G401 (cell line): ENCODE measurements at places on chromosomes 13 and 19. TPM values are rescaled to one million over a fixed set of nuclear protein-coding genes. Genes with fewer than 3 reads are reported as not detected.

- peak; percentile 5 for DNase-seq
Observed at GRCh38 chr13:106083620-106084350, 451.7 kb downstream of the EFNB2 start.

DNA sequence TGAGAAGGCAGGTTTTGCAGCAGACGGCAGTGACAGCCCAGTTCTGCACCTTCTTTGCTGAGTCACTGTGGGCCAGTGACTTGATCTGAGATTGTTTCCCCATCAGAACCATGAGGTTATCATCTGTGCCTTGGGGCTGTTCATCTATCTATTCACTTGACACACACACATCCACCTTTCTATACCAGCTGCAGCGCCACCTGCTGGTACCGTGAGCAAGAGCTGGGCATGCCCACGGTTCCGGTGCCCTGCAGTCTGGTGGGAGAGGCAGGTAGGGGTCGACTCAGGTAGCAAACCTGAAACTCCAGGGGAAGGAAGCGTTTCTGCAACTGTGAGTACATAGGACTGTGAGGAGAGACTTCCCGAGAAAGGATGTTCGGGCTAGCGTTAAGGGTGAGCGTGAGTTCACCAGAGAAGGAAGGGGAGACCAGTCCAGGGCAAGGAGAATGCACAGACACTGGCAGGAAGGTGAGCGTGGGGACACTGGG, 7.5 kb upstream of the LIN7B start:
- DNase-seq: peak; percentile 74

GRCh38 chr13:105732806-105733529, 802.5 kb downstream of the EFNB2 start:
- DNase-seq: no peak

- DNase-seq: no peak
Observed at GRCh38 chr19:38182536-38183210, 41.3 kb downstream of the DPF1 start.

GRCh38 chr13:21796775-21797514, 126.1 kb downstream of the FGF9 start:
- no peak for DNase-seq

GRCh38 chr13:85828094-85828684, 29.0 kb upstream of the SLITRK6 start:
- peak; percentile 29 for DNase-seq

DNA sequence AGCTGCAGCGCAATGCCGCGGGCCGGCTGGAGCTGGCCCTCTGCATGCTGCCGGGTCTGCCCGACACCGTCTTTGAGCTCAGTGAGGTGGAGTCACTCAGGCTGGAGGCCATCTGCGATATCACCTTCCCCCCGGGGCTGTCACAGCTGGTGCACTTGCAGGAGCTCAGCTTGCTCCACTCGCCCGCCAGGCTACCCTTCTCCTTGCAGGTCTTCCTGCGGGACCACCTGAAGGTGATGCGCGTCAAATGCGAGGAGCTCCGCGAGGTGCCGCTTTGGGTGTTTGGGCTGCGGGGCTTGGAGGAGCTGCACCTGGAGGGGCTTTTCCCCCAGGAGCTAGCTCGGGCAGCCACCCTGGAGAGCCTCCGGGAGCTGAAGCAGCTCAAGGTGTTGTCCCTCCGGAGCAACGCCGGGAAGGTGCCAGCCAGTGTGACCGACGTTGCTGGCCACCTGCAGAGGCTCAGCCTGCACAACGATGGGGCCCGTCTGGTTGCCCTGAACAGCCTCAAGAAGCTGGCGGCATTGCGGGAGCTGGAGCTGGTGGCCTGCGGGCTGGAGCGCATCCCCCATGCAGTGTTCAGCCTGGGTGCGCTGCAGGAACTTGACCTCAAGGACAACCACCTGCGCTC, 3.8 kb upstream of the MAP2K7 start:
- no peak for DNase-seq

DNA sequence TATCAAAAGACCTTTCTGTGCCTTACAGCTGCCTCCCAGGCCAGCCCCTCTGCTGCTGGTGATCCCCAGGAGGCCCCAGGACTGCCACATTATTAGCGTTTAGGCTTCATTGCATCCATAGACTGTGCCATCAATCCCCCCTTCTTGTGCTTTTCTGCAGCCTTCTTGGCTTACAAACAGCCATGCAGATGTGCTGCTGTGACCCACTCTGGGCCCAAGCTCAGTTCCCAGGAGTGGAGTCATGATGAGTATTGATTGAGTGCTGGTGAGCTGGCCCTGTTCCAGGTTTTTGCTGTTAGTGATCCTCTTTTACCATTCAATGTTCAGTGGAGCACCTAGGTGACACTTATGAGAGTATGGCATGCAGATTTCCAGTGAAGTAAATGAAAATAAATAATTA, 59.9 kb upstream of the SLAIN1 start:
- DNase-seq: no peak

DNA sequence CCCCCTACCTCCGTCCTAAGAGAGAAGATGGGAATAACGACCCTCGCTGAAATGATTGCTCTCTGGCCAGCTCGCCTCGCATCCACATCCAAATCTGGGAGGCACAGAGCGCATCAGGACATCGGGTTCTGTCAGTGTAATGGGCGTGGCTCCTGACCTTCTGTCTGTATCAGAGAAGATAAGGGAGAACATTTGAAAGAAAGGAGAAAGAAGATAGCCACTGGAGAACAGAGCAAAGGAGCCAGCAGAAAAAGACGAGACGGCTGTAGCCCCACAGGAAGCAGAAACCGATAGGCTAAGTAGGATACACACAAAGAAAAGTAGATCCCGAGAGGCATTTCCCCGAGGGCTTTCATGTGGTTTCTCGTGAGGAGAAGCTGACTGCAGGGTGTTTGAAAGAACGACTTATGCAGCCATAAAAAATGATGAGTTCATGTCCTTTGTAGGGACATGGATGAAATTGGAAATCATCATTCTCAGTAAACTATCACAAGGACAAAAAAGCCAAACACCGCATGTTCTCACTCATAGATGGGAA, 14.0 kb upstream of the GJB2 start:
- no peak for DNase-seq

- no peak for DNase-seq
Observed at GRCh38 chr13:98648686-98649085, 71.8 kb upstream of the STK24 start.

GRCh38 chr13:107364658-107365057, 796.7 kb upstream of the ARGLU1 start:
- DNase-seq: no peak

GRCh38 chr19:42148266-42148665, 16.0 kb upstream of the POU2F2 start:
- DNase-seq: no peak

- no peak for DNase-seq
Observed at GRCh38 chr19:35296644-35297514, 4.9 kb downstream of the MAG start.

DNA sequence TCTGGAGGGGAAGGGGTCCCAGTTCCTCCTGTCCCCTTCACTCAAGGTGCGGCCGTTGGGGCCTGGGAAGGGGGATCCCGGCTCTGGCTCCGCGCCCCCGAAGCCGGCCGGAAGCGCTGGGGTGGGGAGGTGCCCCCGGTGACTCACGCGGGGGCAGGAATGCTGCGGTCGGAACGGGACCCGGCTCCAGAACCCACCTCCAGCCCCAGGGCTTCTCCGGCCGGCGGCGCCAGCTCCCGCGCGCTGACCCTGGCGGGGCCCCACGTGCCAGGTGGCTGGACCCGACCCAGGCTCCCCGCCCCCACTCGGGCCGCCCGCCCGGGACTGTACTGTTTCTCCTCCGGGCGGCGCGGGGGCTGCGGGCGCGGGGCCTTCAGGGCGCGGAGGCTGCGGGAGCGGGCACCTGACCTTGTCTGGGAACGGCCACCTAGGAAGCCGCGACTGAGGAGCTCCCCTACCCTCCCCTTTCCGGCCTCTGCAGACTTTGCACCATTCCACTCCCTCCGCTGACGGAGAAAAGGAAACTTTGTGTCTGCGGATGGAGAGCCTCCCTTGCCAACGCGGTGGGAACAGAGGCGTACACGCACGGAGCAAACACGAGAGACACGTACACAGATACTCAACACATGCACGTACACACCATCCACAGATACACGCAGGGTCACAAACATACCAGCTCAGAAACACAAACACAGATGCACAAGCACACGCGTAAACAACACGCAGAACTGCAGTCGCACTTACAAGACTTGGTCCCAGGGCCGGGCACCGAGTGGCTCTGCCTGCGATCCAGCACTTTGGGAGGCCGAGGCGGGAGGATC, 7.2 kb downstream of the AXL start:
- DNase-seq: no peak

GRCh38 chr13:46179969-46180763, 1.8 kb downstream of the LCP1 start:
- DNase-seq: no peak

- DNase-seq: no peak
Observed at GRCh38 chr19:33292595-33293254, 9.6 kb downstream of the CEBPA start.

DNA sequence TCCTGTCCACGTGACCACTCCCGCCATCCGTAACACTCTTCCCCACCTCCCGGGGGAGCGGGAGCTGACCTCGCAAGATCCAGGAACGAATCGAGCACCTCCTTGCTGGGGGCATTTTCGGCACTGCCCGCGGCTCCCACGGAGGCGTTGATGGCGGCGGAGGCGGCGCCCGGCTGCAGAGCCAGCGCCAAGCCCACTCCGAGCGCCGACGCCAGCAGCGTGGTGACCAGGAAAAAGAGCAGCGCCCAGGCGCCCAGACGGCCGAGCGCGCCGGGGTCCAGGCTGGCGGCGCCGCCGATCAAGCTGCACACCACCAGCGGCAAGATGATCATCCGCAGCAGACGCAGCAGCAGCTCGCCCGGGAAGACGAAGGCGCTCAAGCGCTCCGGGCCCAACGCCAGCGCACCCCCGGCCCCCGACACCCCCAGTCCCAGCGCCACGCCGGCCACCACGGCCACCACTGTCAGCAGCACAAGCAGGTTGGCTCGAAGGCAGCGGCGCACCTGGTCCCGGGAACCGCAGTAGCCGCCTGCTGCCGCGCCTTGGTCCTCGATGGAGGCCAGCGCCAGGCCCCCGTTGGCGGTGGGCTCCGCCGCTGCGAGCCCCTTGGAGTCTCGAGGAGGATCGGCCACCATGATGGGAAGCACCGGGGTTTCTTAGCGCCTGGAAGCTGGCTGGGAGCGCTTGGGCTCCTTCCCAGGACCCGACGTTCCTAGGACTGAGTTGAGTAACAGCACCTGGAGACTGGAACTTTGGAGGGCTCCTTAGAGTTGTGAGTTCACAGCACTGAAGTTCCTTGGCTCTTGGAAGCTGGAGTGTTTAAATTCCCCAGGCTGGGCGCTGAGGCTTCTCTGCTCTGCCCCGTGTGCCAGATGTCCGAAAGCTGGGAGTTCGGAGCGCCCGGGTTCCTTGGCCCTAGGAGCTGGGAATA, 798 bp downstream of the SLC1A5 start:
- DNase-seq: no peak

- no peak for DNase-seq
Observed at GRCh38 chr13:49986471-49986870, 10.4 kb upstream of the TRIM13 start.

The TEX101 gene
- 1.7 TPM in 1 of 2 replicates, not detected in the other for total RNA-seq

GRCh38 chr13:109485136-109485794, 301.1 kb downstream of the IRS2 start:
- DNase-seq: no peak

DNA sequence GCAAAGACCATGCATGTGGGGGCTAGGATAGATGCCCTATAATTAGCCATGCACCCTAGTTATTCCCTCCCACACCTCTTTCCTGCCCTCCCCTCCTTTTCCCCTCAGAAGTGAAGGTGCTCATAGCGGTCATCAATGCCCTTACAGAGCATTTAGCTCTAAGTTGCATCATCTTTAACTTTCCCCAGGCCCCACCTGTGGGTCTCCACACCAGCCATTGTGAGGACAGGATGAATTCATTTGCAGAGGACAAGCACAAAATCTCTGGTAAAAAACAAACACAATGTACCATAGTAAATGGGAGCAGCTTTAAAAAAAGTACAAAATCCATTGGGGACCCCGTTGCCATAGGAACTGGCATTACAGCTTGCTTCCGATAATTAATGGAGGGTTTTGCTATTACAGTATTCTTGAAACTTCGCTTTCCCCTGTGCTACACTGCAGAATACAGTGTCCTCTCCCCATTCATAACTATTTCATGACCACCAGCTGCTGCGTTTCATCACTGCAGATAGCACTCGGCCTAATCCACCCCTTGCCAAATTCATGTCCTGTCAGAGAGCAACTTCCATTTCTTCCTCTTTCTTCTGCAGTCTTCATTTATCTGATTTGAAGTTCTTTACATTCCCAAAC, 110.5 kb downstream of the ZDHHC20 start:
- DNase-seq: no peak

DNA sequence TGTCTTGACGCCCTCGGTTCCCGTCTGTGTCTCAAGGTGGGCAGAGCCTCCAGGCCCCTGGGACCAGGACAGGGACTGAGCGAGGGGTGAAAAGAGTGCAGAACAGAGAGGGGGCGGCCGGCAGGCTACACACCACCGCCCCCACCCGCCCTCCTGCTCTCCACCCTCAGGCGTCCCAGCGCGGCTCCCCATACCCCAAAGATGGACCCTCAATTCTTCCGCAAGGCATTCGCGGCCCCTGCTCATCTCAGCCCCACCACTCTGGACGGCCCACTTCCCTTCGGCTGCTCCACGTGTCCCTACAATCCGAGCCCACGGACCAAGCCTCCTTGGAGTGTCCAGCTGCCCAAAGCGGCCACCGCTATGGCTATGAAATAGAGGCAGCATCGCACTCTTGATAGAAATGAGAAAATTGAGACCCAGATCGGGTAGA, 1.8 kb downstream of the KLF16 start:
- DNase-seq: peak; percentile 34

The EVI5L gene
- 19.0 and 24.5 TPM in 2 replicates for total RNA-seq

- DNase-seq: no peak
Observed at GRCh38 chr13:100512422-100512821, 76.2 kb downstream of the GGACT start.

- no peak for DNase-seq
Observed at GRCh38 chr19:11165486-11166030, 10.0 kb upstream of the SPC24 start.

The PSG7 gene
- total RNA-seq: 31.0 and 50.0 TPM in 2 replicates

The ELAVL3 gene
- total RNA-seq: 0.43 and 2.4 TPM in 2 replicates

DNA sequence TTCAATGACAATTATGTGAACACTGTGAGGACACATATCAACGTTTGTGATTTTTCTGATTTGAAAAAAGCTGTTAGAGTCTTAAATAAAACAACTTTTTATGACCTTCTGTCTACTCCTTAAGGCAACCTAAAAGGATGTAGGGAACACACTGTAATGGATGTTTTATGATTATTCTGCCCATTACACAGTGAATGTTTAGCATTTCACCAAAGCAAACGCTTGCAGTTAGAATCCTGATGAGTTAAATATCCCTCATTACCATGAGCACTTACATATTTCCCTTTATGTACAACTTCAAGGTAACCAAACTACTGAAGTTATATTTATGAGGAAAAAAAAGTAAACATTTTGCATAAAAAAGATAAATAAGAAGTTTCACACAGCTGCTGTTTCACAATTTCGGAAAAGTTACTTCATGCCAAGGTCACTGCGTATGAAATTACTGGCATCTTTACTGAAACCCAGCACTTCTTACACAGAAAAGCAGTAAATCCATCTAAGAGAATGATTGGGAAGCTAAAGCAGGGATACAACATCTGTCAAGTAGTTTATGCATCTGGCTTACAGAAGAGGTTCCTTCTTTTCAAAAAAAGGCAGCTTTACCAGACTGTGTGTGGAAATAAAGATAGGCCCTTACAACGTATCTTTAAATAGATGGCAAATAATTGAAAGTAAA, 733.7 kb upstream of the ATXN8OS start:
- DNase-seq: no peak

- DNase-seq: no peak
Observed at GRCh38 chr13:90797335-90797734, 550.2 kb upstream of the MIR17HG start.
